ENCODE measurements at places on chromosomes 5 and 9.
A peak's percentile ranks its signal among the peaks of the same experiment; 100 is the strongest.

DNA sequence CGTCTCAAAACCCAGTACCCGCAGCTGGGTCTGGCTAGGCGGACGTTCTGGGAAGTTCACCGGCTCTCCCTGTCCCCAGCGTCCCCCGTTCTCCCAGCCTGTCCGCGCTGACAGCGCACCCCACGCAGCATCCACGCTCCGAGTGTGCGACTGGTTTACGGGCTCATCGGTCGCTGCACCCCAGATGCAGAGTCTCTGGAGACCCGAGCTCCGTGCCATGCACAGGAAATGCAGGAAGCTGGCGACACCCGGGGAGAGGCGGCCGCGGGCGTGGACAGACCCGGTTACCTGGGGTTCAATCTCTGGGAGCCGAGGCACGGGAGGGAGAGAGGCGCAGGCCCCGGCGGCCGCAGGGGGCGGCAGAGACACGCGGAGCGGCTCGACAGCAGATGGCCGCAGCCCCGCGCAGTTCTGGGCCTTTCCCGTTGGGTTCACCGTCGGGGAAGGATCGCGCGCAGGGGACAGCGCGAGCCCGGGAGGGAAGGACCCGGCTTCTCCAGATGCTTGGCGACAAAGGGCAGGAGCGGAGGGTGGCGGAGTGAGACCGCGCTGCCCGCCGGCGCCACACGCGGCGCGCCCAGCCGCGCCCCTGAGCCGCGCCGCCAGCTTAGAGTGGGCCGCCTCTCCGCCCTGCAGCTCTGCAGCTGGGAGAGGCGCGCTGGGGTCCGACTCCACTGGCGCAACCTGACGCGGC is 558 bp downstream of the SHROOM1 start:
- DNase-seq, result peak; percentile 90

DNA sequence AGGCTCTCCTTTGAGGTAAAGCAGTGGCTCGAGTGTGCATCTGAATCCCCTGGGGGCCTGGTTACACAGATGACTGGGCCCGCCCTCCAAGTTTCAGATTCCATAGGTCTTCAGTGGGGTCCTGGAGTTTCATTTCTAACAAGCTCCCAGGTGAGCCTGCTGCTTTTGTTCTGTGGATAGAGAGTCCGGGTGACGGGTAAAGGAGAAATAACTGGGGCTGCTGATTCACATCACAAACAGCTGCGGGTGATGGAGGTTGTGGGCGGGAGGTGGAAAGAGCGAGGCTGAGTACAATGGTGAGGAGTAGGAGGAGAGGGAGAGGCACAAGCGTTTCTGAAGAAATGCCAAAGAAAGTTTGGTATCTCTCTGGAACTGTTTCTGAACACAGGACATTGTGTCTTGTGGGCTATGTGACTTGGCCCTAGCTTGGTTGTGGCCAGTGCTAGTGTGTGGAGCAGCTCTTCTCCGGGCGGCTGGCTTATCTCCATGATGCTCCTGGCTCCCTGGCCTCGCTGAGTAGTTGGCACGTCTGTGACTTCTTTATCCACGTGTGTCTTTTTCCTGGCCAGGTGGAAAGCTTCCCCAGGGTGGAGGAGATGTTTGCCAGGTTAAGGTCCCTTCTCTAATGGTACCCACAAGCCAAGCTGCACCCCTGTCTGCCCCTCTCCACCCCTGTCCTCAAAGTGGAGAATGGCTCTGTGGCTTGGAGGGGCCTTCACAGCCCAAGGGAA is 61.7 kb downstream of the HSPA4 start:
- peak; percentile 63 for DNase-seq

DNA sequence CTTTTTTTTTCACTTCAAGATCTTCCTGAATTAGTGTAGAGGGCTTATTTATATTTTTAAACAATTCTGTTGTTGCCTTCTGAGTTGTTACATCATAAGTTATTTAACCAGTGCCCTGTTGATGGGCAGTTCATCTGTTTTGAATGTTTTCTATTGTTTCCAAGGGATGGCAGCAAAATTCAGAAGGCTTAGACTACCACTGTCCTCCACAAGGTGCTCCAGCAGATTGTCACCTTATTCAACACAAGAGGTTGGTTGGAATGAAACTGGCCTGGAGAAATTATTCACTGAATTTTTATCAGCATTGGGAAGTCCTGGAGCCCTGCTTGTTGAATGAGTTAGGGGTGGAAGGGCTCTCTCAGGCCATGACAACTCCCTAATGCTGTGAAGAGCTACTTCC is 1.3 kb upstream of the KLHL9 start:
- no peak for DNase-seq

- DNase-seq, result no peak
Observed at GRCh38 chr5:137346281-137346680, 152.8 kb downstream of the SPOCK1 start.

GRCh38 chr5:66658516-66658915 is 62.3 kb downstream of the MAST4 start:
- DNase-seq, result no peak

GRCh38 chr5:136560126-136560525 is 194.8 kb upstream of the TRPC7 start:
- no peak for DNase-seq

DNA sequence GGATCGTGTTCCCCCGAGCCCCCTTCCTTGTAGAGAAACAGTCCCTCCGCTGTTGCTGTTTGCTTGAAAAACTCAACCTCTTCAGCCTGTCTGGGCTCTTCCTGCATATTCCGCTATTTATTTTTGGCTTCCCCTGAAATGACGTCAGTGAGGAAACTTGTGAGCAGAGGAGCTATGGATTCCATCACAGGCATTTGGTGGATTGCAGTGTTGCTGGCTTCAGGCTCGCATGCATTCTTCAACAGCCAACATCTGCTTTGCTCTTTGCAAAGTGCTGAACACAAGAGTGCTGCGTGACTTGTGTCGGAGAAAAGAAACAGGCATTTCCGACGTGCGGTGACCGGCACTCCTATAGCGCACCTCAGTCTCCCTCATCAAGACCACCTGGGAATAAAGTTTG is 232.7 kb downstream of the RFK start:
- DNase-seq, result peak; percentile 81

DNA sequence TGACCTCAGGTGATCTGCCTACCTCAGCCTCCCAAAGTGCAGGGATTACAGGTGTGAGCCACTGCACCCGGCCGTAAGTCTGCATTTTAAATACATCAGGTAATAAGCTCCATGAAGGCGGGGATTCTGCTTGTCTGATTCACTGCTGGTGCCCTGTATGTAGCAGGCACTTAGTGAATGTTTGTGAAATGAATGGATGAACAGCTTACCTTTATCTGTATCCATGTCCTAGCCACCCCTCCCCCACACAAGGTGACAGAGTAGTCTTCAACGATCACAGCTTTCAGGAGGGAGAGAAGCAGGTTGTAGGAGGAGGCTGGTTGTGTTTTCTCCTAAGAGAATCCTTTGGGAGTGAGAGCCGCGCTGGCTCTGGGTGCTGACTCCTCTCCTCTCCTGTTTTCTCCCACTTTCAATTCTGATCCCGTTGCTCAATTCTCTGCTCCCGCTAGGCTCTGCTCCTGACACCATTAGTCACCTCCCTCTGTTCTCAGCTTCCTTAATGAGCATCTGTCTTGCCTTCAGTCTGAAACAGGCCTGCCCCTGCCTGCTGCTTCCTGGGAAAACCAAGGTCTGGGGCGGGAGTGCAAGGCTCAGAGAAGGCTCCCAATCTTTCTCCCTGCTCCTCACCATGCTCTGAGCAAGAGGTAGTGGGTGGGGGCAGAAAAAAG is 88.8 kb upstream of the CTNNA1 start:
- peak; percentile 69 for DNase-seq

- DNase-seq, result no peak
Observed at GRCh38 chr9:129324808-129325502, 146.9 kb upstream of the IER5L start.

- no peak for DNase-seq
Observed at GRCh38 chr9:132983491-132984201, 5.2 kb downstream of the GFI1B start.

GRCh38 chr5:113128082-113128481 is 151.5 kb downstream of the DCP2 start:
- no peak for DNase-seq

GRCh38 chr9:120855827-120856670 is 13.3 kb upstream of the PSMD5 start:
- no peak for DNase-seq

GRCh38 chr5:33148076-33148513 is 292.7 kb upstream of the TARS1 start:
- peak; percentile 96 for DNase-seq

DNA sequence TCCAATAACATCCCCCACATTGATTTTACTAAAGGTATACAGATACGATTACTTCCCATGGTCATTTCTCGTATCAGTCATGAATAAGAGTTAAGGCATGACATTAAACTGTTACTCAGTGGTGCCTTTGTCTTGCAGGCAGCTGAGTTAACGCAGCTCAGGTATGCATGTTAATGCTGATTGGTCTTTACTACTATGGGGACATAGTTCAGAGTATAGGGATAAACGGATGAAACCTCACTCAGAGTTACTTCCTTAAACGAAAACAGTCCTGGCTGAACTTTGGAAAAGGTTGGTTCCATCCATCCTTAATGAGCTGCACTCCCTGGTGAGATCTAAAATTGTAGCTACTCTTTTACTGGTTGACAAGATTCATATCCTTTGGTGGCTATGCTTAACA is 87.0 kb downstream of the ACTL7B start:
- DNase-seq, result no peak

GRCh38 chr9:110874963-110875674 is 163.2 kb downstream of the LPAR1 start:
- DNase-seq, result no peak

DNA sequence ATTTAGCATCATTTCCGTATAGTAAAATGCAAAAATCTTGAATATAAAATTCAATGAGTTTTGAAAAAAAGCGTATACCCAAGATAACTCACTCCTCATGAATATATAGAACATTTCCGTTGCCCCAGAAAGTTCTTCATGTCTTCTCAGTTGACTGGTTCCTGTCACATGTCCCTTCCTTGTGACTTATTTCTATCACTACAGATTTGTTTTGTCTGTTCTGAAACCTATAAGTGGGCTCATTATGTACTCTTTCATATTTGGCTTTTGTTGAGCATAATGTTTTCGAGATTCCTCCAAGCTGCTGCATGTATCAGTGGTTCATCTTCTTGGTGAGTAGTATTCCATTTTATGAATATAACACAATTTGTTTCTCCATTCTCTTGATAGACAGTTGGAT is 11.0 kb upstream of the HACD4 start:
- DNase-seq, result no peak

GRCh38 chr5:13278148-13278547 is 666.3 kb downstream of the DNAH5 start:
- DNase-seq, result peak; percentile 6

DNA sequence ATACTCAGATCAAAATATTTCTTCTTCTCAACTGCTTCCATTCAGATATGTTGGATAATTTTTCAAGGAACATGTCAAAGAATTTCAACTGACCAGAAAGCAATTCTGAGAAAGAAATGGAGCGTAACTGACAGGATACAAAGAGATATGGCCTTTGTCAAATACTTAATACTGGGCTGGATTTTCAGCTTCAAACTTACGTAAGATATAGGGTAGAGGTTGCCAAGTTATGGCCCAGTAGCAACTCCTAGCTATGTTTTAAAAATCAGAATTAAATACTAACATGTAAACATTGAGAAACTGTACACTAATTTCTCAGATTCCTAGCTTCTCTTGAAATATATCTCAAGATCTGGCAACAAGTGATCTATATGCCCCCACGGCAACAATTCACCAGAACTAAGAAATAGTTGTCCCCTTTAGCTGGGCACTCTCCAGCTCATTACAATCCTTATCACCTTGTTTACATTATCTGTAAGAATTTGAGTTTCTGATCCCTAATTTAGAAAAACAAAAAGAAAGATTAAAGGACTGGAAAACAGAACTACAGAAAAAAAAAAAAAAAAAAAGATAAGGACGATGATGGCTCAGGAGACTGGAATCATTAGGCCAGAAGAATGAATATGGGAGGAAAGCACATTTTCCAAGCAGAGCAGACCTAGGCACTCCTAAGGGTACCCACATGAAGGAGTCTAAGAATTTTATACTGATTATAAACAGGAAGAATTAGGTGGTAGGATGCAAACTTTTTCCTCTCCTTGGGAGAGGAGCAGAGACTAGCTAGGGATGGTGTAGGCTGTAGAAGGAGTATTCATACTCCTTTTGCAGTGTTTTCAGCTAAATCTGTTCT is 23.0 kb downstream of the INIP start:
- no peak for DNase-seq

GRCh38 chr9:85108746-85109145 is 439.2 kb downstream of the NTRK2 start:
- DNase-seq, result no peak

- DNase-seq, result peak; percentile 38
Observed at GRCh38 chr9:108586471-108587139, 269.2 kb downstream of the ACTL7B start.

DNA sequence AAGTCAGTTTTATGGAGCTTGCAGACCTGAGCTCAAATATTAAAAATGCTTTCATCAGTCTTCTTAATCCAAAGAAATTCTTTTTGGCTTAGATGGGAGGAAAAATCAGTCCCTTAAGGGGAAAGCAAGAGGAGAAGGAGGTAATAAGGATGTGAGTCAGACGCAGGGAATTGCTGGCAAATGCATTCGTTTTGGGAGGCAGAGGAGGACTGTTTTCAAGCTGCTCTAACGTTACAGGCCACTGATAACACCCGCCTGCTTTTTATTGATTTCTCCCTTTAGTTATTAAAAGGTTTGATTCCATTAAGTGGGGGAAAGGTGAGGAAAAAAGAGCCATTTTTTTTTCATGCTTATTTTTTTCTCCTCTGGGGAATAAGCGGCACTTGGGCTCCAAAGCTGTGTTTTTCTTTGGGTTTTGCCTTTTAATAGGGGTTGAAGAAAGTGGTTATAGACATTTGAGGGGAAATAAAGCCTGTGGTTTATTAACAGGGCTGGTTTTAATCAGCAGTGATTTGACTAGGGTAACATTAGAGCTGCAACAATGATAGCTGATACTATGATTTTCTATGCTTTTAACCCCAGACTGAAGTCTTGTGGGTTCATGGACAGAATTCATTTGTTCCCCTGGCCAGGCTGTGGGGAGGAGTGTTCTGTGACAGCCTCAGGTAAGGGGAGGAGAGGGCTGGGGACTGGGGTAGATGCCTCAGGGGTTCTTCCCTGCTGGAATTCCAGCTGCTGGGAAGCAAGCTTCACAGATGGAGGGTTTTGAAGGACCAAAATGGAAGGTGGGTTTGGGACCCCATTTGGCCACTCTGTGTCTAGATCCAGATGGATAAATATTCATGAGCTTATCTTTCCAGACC is 225.2 kb downstream of the GAS1 start:
- peak; percentile 92 for DNase-seq

DNA sequence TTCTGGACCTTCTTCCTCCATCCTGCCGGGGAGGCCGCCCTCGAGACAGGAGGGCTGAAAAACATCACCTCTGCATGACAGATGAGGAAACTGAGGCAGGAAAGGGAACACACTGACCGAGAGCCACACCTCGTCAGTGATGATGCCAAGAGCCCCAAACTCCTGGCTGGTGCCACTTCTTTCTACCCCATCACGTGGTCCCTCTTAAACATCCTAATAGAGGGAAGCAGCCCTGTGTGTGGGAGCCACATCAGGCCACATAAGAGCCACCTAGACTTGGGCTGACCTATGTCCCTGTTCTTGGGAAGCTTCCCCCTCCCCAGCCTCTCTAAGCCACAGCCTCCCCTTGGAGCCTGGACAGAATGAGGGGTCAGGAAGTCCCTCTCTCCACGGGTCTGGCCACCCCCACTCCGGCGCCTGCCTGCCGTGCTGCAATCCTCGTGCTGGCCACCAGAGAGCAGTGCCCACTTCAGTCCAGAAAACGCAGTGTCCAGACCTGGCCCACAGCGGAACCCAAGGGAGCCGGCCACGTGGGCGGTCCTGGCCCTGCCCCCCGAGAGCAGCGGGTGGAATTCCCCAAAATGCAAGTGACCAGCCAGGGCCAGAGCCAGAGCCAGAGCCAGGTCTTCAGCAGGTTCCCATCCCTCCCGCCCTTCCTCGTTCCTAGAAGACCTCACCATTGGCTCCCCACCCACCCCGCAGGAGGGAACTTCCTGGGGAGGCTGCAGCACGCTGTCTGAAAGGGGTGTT is 54.7 kb upstream of the SARDH start:
- peak; percentile 89 for DNase-seq
